Amygdala (tissue), 56 donors: ENCODE measurements at places on chromosomes 2 and 18.

DNA sequence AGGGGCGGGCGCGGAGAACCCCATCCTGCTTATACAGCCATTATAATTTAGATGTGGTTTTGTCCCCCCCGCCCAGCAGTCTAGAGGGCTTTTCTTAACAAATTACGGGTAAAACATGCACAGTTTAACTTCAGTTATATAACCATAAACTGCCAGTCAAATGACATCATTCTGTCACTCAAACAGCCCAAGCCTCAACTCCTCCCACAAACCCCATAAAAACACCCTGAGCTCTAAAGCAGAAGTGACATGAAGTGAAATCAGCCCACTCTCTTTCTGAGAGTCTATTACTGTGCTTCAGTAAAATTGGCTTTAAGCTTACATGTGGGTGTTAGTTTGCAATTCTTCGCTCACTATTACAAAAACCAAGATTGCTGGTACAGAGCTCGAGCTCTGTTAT is 705.1 kb upstream of the GCFC2 start:
- DNase-seq = no peak

GRCh38 chr2:5970347-5970746 is 278.2 kb downstream of the SOX11 start:
- DNase-seq = no peak

GRCh38 chr18:6058941-6059340 is 163.6 kb upstream of the TMEM200C start:
- DNase-seq = no peak

- no peak for DNase-seq
Measured at GRCh38 chr2:10083692-10084211, 3.5 kb upstream of the CYS1 start.

DNA sequence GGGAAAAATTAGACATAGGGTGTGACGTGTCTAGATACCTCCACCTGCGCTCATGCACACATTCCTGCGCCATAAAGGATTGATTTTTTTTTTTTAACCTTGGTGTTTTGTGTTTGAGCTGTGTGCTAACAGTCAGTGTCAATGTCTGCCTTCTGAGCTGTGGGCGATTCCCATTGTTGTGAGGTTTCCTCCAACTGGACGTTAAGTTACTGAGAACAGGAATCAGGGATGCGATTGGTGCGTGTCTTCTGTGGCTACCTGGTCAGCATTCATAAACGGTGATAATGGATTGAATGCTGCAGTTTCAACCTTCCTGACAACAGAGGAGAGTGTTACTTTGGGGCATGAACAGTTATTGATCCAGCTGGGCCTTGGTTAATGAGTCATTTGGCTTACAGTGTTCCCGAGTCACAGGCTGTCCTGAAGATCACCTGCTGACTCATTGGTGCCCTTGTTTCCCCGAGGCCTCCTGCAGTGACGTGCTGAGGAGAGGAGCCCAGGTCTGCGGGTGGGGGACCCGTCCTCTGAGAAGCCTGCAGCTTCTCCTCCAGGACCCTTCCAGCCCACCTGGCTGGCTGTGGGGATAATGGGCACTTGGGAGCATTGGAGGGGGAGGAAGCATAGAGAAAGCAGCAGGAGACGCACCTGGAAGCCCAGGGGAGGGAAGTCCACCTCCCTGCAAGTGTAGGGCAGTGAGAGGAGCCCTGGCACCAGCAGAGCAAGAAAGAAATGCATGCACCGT is 25.8 kb upstream of the CABYR start:
- DNase-seq = no peak

GRCh38 chr2:226760412-226761194 is 39.0 kb downstream of the IRS1 start:
- DNase-seq = no peak

- DNase-seq = no peak
Measured at GRCh38 chr2:211498551-211499205, 942.3 kb downstream of the CPS1 start.

GRCh38 chr18:51862051-51862715 is 477.8 kb upstream of the DCC start:
- no peak for DNase-seq

DNA sequence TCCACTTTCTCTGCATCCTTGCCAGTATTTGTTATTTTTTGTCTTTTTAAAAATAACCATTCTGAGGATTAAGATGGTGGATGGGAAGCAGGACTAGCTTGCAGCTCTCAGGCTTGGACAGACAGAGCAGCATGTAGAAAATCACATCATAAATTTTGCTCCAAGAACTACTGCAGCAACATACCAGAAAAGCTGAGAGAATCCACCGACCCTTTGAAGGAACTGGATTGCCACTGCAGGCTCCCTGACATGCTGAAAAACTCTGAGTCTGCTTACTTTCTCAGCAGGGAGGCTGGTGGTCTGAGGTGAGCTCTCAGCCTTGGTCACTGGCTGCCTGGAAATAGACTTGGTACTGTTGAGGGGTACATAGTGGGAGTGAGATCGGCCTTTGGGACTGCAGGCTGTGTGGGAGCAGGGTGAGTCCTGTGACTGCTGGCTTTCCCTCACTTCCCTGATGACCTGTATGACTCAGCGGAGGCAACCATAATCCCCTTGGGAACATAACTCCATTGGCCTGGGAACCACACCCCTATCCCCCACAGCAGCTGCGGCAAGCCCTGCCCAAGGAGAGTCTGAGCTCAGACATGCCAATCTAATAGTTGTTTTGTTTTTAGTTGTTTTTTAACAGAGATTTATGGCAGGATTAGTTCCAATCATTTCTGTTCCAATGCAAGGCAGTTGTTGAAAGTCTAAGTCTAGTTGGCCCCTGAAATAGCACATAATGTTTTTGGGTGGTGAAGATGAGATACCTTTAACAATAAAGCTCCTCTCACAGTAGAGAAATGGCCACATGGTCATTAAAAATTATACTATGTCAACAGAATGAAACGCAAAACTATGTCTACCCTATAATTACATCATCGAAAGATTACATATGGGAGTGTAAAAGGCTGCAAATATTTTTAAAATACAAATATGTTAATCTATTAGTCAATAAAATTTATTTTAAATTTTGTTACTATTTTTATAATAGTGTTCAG is 414.2 kb upstream of the CHAC2 start:
- no peak for DNase-seq

DNA sequence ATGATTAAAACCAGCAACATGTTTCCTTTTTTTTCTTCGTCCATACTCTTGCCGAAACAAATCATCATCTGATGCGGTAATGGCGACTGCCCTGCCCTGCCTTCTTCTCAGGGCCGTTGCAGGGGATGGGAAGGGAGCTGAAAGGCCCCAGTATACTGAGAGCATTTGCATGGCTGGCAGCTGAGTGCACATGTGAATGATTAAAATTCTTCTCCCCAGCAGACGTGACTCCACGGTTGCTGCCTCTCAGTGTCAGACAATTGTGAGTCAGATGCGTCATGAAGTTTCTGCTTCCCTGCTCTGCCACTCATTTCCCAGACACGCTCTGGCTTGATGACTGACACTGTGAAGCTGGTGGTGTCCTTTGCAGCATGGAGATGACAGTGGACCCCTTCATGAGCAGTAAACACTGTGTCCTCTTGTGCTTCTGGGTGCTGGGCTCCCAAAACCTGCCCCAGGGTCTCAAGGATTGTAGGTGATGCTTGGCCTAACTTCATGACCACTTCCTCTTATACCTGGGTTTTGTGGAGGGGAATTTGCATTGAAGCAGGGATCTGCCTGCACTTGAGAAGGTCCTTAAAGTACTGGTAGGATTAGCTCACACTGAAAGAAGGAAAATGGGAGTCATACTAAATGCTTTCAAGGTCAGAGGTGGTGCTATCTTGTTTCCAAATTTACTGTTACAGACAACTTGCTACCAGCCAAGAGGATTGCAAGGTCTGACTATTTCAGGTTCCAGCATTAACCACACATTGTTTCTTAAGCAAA is 222.5 kb upstream of the COPS8 start:
- no peak for DNase-seq

- DNase-seq = no peak
Measured at GRCh38 chr18:41134426-41134825, 820.6 kb upstream of the PIK3C3 start.

- DNase-seq = no peak
Measured at GRCh38 chr18:24602201-24602600, 141.8 kb downstream of the HRH4 start.

GRCh38 chr2:216499641-216500218 is 1.1 kb downstream of the RPL37A start:
- no peak for DNase-seq

DNA sequence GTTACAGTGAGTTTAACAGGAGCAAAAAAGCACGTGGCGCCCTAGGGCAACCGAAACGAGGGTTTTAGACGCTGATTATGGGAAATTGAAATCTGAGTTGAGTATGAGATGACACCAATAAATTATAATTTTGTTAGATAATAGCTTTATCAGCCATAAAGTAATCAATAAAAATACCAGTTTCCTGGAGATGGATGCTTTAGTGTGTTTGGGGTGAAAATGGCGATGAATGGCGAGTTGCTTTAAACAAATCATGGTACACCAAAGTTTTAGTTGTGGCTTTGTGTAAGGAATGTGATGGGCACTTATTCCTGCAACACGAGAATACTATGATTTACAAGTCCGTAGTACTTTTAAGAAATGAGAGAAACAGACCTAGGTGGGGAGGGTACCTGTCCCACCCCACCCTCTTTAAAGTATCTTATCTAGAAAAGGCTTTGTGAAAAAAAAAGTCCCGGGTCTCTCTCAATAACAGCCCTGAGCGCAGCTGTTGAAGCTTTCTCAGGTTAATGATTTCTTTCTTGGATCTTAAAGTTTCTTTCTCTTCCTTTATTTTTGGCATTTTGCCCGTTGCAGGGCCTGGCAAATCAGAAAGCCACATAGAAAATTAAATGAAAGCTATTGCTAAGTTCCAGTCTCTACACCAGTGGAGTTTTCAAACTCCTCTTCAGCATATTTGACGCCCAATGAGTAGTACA is 1.5 kb upstream of the RRM2 start:
- no peak for DNase-seq

- no peak for DNase-seq
Measured at GRCh38 chr2:138782383-138782782, 2.2 kb upstream of the NXPH2 start.

- no peak for DNase-seq
Measured at GRCh38 chr2:8234757-8235374, 447.0 kb upstream of the ID2 start.

DNA sequence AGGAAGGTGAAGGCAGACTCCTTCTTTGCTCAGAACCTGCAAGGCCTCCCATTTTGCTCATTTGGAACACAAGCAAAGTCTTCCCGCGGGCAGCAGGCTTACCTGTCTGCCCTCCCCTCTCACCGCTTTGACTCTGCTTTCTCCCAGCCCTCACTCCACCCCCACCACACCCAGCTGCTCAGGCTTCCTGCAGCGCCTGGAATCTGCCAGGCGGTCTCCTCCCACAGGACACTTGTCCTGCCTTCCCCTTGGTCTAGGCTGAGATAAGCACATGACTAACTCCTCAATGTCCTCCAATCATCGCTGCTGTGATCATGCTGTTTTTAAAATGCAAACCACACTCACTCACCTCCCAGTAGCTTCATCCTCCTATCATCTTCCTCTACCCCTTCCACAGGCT is 430.0 kb downstream of the ZNF516 start:
- no peak for DNase-seq

- no peak for DNase-seq
Measured at GRCh38 chr2:101818531-101819451, 121.3 kb downstream of the MAP4K4 start.

DNA sequence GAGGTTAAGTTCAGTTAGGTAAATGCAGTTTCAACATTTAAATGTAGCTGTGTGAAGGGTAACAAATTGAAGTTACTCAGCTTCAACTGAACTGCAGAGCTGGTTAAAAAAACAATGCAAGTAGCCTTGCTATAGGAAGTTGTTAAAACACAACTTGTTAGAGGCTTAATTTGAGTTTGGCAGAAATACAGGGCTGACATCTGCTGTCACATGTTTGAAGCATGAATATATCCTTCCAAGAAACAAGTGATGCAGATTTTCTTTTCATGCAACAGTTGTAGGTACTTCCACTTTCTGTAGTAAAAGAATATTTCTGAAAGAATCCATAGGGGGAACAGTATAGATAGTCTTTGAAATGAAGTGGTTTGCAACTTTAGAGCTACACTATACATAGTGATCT is 208.7 kb upstream of the RASGRP3 start:
- no peak for DNase-seq

GRCh38 chr2:54081574-54081973 is 33.8 kb upstream of the ACYP2 start:
- DNase-seq = no peak

DNA sequence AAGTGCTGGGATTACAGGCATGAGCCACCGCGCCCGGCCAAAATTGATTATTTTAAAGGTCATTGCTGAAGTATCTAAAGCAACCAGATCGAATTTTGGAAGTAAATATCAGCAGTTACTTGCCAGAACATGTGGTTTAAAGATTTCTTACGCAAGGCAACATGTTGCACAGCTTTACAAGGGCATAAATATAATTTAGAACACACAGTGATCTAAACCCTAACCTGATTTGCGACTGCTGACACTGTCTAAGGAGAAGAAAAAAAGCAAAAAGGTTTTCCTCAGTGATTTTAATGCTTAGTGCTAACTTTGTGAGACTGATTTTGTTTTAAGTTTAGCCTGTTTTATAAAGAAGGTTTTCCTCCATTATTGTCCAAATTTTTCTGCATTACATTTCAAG is 569.9 kb upstream of the LINC00305 start:
- DNase-seq = no peak

- DNase-seq = no peak
Measured at GRCh38 chr2:136384531-136385303, 266.8 kb upstream of the CXCR4 start.

GRCh38 chr2:84152462-84152861 is 306.6 kb downstream of the SUCLG1 start:
- DNase-seq = no peak

DNA sequence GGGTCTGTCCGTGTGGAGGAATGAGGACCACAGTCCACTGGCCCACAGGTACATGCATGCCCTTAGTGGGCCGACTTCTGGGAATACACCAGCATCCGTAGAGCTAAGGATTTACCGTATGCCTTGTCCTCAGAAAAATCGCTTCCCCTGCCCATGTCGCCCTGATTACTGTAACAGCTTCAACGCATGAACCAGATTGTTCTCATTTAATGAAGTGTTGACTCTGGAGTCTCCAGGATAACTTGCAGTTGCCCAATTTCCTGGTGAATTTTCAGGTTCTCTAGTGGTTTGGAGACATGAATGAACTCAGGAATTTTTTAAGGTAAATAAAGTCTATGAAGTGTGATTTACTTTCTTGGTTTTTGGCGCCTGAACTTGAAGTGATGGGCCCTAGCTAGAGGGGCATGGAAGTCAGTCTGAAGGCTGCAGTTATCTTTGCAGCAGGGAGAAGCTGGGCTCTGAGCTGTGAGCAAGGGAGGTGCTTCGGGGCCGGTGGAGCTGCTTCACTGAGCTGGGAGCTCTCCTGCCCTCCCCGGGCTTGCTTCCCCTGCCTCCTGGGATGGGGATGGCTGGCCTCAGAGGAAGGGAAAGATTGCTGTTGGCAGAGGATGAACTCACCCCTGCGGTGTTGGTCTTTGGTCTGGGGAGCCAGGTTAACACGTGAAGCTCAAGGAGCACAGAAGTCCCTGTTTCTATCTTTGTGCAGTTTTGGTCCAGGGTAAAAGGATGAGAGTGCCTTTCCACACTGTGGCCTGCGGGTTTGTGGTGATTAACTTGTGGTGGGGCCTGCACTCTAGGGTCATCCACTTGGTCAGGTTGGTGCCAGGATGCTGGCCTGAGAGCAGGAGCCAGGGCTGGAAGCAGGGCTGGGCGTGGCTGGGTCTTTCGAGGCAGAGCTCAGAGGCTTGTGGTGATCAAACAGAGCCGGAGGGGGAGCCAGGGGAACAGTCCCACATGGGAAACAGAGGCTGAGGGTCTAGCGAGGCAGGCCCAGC is 28.1 kb downstream of the TCF7L1 start:
- DNase-seq = no peak

GRCh38 chr18:43777636-43778304 is 500.5 kb upstream of the SYT4 start:
- DNase-seq = no peak
